CD8-positive, alpha-beta memory T cell (primary cell): ENCODE measurements at places on chromosomes 12 and 14. TPM values are rescaled to one million over a fixed set of nuclear protein-coding genes. Genes with fewer than 3 reads are reported as not detected.

PLBD1 gene
- 0.24 TPM for total RNA-seq

SLCO1A2 gene
- 0.07 TPM for total RNA-seq

STK38L gene
- total RNA-seq: 27.7 TPM

DNA sequence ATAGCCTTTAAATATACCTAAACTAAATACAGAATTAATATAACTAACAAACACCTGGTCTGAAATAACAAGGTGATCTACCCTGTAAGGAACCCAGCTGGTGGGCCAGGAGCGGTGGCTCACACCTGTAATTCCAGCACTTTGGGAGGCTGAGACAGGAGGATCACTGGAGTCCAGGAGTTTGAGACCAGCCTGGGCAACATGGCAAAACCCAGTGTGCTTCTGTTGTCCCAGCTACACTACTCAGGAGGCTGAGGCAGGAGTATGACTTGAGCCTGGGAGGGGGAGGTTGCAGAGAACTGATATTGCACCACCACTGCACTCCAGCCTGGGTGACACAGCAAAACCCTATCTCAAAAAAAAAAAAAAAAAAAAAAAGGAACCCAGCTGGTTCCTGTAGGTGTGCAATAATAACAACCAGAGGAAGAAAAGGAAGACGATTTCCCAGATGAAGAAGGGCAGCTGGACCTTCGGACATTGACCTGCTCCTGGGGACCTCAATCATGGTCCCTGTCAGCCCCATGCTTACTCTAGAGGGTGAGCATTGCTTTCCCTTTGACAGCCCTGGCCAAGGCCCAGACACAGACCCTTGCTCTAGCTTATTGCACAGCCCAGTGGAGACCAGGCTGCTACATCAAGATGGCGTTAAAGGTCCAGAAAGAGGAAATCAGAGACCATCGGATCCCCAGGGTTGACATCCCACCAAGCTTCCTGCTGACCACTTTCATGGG lies 5.4 kb downstream of the FOS start:
- DNase-seq: peak; percentile 32
- H3K27ac ChIP-seq: peak overlapping the region; percentile 39
- H3K36me3 ChIP-seq: no peaks in the 10 kb centered on the region

DNA sequence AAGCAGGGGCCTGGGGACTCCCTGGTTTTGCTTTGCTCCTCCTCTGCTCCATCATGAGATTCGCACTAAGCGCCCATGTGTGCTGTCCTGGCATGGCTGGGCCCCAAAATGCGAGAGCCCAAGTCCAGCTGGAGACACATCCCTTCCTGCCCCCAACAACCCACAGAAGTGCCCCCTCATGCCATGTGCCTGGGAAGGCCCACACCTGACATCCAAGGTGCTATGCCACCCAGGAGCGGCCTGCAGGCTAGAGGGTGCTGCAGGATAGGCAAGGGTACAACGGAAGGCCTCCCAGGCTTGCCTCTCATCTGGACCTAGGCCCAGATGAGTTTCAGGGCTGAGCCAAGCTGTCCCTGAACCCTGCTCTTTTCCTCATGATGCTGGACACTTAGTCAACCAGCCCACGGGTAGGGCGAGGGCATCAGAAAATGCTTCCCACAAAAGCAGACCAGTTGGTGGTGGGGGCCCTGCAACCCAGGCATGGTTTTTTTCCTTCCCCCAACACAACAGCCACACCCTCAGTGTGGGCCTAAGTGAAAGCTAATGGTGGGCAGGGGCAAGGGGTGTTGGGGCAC lies 13.2 kb upstream of the KRT80 start:
- no peak for DNase-seq
- no peak overlapping the region for H3K4me3 ChIP-seq
- H3K36me3 ChIP-seq: no peaks in the 10 kb centered on the region
- H3K27me3 ChIP-seq: no peaks in the 10 kb centered on the region

- no peak overlapping the region for H3K4me3 ChIP-seq
- peaks cover 13% of the 10 kb centered on the region for H3K36me3 ChIP-seq
- H3K4me1 ChIP-seq: no peaks in the 10 kb centered on the region
- no peaks in the 10 kb centered on the region for H3K27me3 ChIP-seq
- peak; percentile 12 for DNase-seq
These were observed 12.2 kb downstream of the UBR7 start for GRCh38 chr14:93219103-93219726.

DNA sequence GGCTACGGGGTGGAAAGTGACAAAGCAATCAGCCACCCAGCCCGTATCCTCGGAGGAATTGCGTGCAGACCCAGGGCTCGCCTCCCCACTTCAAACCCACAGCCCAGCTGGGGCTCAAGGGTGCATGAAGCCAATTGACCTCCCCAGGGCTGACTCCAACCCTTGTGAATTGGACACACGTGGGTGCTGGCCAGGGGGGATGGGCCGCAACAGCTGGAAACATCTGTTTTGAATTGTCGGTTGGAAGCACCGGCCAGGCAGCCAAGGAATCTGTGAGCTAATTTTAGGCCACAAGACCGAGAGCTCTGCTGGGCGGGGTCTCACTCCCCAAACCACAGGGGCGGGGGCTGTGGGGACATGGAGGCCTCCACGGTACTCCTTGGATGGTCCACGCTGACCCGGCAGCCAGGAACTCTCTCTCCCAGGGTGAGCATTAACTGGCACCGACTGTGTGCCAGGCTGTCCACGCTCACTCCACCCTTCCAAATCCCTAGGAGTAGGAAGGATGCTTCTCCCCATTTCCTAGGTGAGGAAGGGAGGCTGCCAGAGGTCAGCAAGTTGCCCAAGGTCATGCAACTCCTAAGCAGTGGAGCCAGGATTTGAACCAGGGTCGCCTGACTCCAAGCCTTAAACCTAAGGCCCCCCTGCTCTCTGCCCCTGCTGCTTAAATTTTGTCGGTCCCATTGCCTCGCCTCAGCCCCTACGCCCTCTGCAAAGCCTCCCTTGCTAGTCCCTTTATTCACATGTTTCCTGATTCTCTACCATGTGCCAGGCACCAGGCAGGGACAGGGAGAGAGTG lies 11.9 kb upstream of the TMEM119 start:
- no peaks in the 10 kb centered on the region for H3K36me3 ChIP-seq
- no peaks in the 10 kb centered on the region for H3K4me1 ChIP-seq
- H3K4me3 ChIP-seq: no peak overlapping the region
- DNase-seq: no peak
- H3K27ac ChIP-seq: no peak overlapping the region

DNA sequence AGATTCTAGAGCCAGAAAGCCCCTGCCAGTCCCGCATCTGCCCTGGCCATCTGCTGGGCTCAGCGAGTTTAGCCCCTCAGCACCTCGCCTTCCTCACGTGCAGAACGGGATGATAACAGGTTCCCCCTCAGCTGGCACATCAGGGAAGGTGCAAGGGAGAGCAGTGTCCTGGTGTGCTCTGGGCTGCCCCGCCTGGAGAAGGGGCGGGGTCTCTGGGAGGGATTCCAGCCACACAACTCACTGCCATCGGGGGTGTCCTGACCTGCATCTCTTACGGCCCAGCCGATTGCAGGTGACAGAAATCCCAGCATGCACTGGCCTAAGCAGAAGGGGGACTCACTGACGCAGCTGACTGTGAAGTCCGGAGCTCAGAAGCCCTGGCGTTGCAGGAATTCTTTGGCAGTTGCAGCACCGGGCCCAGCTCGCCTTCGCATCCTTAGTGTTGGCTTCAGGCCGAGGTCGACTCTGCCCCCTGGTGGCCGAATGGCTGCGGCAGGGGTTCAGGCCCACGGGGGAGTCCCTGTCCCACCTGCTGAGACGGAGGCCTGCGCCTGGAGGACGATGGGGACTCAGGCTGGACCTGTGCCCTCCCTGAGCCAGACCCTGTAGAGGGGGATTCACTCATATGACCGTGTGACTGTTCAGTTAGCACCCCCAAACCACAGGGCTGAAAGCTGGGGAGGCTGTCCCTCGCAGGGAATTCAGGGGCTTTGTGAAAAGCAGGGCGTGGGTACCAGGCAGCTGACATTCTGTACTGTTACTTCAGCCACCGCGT lies 178.6 kb downstream of the ADGRD1 start:
- no peaks in the 10 kb centered on the region for H3K27me3 ChIP-seq
- H3K4me1 ChIP-seq: no peaks in the 10 kb centered on the region
- no peak overlapping the region for H3K27ac ChIP-seq
- peak; percentile 46 for DNase-seq
- H3K4me3 ChIP-seq: no peak overlapping the region
- H3K36me3 ChIP-seq: no peaks in the 10 kb centered on the region

GRCh38 chr12:497501-498160 lies 37.9 kb downstream of the B4GALNT3 start:
- no peak for DNase-seq
- no peak overlapping the region for H3K4me3 ChIP-seq
- H3K27ac ChIP-seq: no peak overlapping the region
- no peaks in the 10 kb centered on the region for H3K36me3 ChIP-seq
- no peaks in the 10 kb centered on the region for H3K4me1 ChIP-seq

RAB3IP gene
- 39.7 TPM for total RNA-seq

DNA sequence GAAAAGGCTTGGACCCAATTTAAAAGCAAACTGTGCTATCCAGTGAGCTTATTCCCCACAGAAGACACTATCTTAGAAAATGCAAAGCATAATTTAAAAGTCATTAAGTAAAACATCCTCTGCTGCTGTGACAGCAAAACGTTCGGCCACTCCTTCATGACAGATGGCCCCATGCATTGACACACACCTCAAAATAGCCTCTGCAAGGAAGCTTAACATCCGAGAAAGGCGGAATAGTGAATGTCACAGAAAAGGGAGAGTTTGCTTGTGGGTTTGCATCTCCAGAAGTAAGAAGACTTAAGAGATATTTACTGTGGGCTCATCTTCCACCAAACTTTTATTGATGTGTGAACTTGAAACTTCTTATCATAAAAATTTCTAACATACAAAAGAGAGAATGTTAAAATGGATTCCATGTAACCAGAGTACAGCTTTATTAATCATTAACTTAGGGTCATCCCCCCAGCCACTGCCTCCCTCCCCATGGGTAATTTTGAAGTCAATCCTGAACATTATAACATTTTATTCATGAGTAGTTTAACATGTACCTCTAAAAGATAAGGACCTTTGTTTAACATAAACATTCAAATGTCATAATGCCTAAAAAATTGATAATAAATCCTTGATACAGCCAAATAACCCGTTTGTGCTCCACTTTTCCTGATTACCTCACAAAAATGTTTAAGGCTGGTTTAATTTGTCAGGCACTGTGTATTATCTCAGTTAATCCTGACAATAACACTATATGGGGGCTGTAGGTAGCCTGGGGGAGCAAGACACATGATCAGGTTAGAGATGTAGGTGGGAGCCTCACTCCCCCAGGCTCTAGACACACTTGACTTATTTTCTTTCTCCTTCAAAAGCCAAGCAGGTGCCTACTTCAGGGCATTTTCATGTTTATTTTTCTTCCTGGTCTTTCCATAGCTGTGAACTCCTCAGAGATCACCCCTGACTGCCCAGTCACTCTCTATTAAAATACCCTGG lies 119.7 kb upstream of the TMCC3 start:
- no peak overlapping the region for H3K27ac ChIP-seq
- H3K27me3 ChIP-seq: no peaks in the 10 kb centered on the region

DNA sequence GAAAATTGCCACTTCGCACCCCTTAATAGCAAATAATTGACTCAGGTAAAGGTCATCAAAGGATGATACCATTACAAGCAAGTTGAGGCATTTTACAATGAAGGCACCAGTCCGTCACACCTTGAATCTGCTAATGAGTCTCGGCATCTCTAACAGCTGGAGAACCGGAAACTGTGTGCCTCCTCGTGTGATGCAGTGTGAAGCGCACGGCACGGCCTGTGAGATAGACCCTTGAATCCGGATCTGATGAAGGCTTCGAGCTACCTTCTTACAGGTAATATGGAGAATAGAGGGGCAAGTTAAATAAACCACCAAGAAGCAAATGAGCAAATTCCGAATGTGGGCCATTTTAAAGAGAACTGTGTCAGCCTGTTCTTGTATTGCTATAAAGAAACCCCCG lies 19.8 kb upstream of the TUBA1A start:
- H3K27me3 ChIP-seq: no peaks in the 10 kb centered on the region
- DNase-seq: no peak
- H3K36me3 ChIP-seq: no peaks in the 10 kb centered on the region
- H3K4me1 ChIP-seq: no peaks in the 10 kb centered on the region
- no peak overlapping the region for H3K27ac ChIP-seq

FAM181A gene
- total RNA-seq: not detected

GRCh38 chr14:32576088-32576795 lies 247.1 kb downstream of the AKAP6 start:
- DNase-seq: peak; percentile 3
- H3K4me3 ChIP-seq: no peak overlapping the region
- H3K4me1 ChIP-seq: no peaks in the 10 kb centered on the region
- no peaks in the 10 kb centered on the region for H3K36me3 ChIP-seq

AGAP2 gene
- total RNA-seq: 31.7 TPM

DNA sequence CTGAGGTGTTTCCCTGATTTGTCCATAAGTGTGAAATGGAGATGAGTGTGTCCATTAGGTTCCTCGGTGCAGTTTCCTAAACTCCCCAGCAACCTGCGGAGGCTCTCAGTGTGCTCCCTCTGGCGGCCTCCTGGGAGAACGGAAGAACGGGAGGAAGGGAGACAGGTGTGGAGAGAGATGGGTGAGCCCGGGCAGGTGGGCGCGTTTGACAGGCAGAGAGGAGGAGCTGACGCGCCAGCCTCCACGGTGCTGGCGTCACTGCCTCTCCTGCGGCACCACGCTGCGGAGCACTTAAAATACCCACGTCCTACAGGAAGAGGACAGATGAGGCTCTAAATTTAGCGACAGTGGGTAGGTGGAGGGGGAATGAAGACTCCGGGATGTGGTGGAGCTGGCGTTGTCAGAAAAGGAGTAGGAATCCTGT lies 26.8 kb upstream of the PEX5 start:
- H3K4me3 ChIP-seq: no peak overlapping the region
- H3K27ac ChIP-seq: no peak overlapping the region
- peaks cover 7% of the 10 kb centered on the region for H3K27me3 ChIP-seq
- peak; percentile 16 for DNase-seq
- H3K4me1 ChIP-seq: peaks cover 11% of the 10 kb centered on the region

MANSC1 gene
- total RNA-seq: 0.31 TPM

SLC2A3 gene
- total RNA-seq: 106 TPM

- no peak overlapping the region for H3K27ac ChIP-seq
- peaks cover 3% of the 10 kb centered on the region for H3K27me3 ChIP-seq
- H3K36me3 ChIP-seq: no peaks in the 10 kb centered on the region
- no peaks in the 10 kb centered on the region for H3K4me1 ChIP-seq
- no peak for DNase-seq
These were observed 41.2 kb upstream of the PTCSC3 start for GRCh38 chr14:36217732-36218131.

DNA sequence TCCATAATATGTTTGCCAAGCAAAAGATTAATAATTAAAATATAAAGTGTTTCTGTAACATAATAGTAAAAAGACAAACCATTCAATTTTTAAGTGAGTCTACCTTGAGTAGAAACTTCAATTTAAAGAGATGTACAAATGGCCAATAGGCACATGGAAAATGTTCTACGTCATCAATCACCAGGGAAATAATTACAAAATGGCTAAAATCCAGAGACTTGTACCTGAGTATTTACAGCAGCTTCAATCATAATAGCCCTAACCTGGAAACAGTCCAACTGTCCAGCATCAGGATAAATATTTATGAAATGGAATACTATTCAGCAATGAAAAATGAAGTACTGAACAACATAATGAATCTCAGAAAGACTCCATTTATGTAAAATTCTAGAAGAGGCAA lies 95.5 kb upstream of the FAR2 start:
- no peaks in the 10 kb centered on the region for H3K27me3 ChIP-seq
- no peak overlapping the region for H3K27ac ChIP-seq
- no peak for DNase-seq
- no peak overlapping the region for H3K4me3 ChIP-seq
- H3K36me3 ChIP-seq: no peaks in the 10 kb centered on the region
